ENCODE measurements at places on chromosomes 5 and 9.

GRCh38 chr9:129280623-129281271, 102.7 kb upstream of the IER5L start:
- no peak for DNase-seq

- DNase-seq = no peak
Observed at GRCh38 chr9:104915049-104915448, 12.9 kb downstream of the ABCA1 start.

DNA sequence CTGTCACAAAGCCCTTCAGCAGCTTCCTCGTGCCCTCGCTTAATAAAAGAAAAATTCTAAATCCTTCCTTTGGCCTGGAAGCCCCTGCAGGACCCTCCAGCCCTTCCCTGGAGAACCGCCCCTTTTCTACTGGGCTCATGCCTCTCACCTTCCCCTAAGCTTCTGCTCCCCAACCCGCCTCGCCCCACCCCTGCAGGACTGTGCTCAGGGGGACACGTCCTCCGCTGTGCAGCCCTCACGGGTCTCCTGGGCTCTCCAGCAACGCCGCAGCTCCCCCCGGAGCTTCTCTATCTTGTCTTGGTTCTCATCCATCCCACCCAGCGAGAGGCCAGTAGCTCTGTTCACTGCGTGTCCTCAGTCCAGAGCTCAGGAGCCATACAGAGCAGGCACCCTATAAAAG, 65.6 kb upstream of the SARDH start:
- no peak for DNase-seq

- peak; percentile 86 for DNase-seq
Observed at GRCh38 chr5:151696470-151697061, 9.9 kb upstream of the SPARC start.

GRCh38 chr9:131297903-131298302, 8.4 kb downstream of the PLPP7 start:
- no peak for DNase-seq

DNA sequence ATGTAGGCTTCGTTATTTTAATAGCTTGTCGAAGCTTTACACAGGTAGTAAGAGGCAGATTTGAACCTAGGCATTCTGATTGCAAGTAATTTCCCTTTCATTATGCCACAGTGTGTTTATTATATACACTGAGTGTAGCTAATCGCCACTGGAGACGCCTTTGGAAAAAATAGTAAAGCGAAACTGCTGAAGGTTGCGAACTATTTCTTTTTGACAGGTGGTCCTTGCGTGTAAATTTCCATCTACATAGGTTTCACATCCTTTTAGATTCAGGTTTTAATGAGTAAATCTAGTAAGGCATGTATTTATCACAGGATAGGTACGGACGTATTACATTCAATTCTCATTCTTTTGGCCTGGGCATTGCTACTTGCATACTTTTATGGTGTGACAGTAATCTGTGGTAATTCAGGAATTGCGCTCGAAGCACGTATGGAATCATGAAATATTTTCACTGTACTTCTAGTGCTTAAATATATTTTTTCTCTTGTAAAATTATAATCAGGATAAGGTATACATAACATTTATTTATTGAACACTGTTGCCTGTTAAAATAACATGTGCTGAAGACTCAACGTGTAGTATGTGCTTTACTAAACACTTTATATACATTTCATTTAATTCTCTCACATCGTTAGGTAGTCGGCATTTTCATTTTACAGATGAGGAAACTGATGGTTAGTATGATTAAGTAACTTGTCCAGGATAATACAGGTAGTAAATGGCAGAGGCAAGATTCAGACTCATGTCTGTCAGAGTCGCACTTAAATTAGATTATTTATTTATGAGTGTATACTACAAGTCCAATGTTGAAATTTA, 1.8 kb downstream of the MARCHF6 start:
- no peak for DNase-seq

DNA sequence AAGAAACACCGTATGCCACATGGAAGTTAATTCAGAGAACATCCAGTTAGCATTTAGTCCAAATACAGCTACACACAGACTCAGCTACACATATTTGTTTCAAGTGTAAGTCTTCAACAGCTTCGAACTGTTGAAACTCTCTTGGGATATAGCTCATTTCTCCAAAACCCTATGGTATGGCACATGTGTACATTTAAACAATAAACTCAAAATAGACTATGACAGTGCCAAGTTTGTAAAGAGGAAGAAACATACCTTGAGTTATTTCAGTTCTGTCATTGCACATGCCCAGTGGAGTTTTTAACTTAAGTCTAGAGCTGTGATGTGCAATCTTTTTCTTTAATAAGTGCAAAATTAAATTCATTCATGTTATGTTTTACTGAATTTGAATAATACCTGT, 155.1 kb upstream of the RAI14 start:
- DNase-seq = no peak

DNA sequence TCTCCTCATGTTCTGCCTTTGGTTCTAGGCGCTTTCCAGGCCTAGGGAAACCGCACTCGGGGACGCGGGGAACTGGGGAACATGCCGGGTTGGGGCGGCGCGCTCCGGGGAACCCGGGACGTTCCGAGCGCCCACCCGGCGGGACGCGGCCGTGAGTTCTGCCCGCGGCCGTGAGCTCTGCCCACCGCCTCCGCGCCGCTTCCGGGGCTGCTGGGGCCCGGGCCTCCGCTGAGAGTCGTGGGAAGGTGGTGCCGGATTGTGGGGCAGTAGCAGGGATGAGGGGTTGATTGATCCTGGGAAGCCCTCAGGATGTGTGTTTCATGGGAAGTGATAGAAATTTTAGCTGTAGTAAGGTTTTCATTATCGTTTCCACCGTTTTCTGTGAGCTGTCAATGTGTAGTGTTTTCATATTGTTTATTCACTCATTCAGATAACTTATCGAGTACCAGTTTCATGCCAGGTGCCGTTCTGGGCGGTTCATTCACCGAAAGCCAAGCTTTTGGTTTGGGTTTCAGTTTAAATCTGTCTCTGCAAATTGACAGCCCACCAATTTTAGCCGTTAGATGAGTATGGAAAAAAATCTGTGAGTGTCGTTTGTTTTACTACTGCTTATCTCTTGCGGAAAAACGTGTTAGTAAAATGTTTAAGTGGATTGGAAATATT, 657 bp downstream of the MTRR start:
- DNase-seq = peak; percentile 12

DNA sequence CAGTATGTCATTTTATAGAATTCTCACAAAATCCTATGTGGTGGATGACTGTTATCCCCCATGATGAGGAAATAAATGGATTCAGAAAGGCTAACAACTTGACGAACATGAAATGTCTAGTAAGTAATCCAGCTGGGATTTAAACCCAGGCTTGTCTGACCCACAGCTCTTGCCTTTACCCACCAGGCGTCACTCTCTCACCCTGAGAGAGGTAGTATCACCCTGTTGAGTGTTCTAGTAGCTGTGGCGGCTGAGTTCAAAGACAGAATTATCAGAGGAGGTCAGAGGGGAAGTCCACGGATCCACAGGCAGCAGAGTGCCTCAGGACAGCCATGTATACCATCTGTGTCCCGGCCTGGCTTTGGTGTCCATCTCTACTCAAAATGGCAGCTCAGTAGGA, 113.8 kb downstream of the ZNF462 start:
- DNase-seq = no peak

DNA sequence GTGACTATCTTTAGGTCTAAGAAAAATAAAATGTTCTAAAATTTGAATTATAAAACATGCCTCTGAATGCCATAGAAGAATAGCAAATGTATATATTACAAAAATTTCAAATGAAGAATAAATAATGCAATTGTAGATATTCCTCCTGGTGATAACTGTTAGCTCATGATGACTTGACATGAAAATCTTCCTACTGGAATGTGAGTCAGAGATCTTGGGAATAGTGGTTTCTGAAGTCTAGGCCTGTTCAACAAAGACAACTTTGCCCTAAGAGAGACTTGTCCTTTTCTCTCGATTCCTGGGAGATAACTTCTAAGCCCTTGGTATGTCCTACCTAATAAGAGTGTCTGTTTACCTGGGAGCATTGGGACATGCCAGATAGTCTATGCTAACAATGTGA, 746.3 kb upstream of the RIOK2 start:
- DNase-seq = no peak

GRCh38 chr5:77322406-77322805, 111.9 kb downstream of the PDE8B start:
- DNase-seq = no peak

GRCh38 chr9:134125413-134126095, 10.3 kb upstream of the WDR5 start:
- no peak for DNase-seq

GRCh38 chr9:120505186-120505585, 74.8 kb downstream of the CDK5RAP2 start:
- no peak for DNase-seq

DNA sequence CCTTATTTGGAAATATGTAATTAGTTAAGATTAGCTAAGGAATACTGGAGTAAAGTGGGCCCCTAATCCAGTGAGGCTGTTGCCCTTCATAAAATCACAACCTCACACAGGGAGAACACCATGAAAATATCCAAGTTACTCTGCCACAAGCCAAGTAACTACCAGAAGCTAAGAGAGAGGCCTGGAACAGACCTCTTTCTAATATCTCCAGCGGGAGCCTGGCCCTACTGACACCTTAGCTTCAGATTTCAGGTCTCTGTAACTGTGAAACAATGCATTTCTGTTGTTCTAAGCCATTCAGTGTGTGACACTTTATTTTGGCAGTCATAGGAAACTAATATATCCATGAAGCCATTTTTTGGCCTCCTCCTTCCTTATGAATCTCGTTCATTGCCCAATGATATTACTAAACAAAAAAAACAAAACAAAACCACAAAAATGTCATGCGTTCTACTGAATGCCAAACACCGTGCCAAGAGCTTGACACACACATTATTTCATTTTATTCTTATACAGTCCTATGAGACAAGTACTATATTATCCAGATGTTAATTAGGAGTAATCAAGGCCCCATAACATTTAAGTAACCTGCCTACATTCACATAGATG, 699.0 kb downstream of the MAT2B start:
- DNase-seq = no peak

- DNase-seq = no peak
Observed at GRCh38 chr9:31969552-31969951, 414.9 kb upstream of the ACO1 start.

- DNase-seq = no peak
Observed at GRCh38 chr5:137497396-137498290, 1.5 kb downstream of the SPOCK1 start.

DNA sequence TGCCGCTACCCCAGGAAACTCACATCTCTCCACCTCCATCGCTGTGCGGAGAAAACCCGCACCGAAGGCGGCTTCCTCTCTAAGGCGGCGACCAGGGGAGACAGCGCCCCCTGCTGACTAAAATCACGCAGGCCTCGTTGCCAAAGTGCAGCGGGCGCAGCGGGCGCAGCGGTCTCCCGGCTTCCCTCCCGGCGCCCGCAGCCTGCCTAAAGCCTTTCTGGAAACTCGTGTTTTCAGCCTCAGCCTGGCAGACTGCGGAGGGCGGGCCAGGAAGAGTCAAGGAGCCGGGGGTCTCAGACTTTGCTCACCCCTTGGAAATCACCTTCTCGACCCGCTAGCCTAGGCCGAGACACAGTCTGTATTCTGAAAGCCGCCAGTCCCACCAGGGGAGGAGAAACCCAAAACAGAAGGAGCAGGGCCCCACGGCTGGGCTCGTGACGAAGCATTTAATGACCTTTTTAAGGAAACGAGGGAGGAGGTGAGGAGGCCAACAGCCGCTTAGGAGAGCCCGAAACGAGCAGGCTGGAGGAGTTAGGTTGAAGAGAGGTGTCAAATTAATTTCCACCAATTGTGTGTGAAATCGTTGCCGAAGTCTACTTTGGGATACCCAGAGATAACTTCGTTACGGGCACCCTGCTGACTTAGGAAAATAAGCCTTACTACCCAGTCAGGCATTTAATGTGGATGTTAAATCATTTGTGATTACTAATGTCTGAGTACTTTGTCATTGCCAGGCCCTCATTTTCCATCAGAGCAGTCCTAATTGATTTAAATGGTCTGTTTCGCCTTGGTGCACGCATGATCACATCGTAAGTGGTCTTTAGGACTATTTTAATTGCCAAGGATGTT, 7.3 kb upstream of the FOXB2 start:
- DNase-seq = no peak

GRCh38 chr5:172093965-172094364, 87.5 kb upstream of the FBXW11 start:
- peak; percentile 70 for DNase-seq

- peak; percentile 0 for DNase-seq
Observed at GRCh38 chr5:106522296-106522695, 1148.4 kb downstream of the EFNA5 start.

- peak; percentile 70 for DNase-seq
Observed at GRCh38 chr9:124110307-124110915, 98.8 kb downstream of the LHX2 start.

DNA sequence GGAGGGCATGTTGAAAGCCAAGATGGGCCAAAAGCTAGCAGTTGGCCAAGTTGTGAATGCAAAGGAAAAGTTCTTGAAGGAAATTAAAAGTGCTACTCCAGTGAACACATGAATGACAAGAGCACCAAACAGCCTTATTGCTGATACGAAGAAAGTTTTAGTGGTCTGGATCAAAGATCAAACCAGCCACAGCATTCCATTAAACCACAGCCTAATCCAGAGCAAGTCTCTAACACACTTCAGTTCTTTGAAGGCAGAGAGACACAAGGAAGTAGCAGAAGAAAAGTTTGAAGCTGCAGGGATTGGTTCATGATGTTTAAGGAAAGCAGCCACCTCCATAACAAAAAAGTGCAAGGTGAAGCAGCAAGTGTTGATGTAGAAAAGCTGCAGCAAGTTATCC, 71.6 kb downstream of the ERCC6L2 start:
- DNase-seq = no peak

DNA sequence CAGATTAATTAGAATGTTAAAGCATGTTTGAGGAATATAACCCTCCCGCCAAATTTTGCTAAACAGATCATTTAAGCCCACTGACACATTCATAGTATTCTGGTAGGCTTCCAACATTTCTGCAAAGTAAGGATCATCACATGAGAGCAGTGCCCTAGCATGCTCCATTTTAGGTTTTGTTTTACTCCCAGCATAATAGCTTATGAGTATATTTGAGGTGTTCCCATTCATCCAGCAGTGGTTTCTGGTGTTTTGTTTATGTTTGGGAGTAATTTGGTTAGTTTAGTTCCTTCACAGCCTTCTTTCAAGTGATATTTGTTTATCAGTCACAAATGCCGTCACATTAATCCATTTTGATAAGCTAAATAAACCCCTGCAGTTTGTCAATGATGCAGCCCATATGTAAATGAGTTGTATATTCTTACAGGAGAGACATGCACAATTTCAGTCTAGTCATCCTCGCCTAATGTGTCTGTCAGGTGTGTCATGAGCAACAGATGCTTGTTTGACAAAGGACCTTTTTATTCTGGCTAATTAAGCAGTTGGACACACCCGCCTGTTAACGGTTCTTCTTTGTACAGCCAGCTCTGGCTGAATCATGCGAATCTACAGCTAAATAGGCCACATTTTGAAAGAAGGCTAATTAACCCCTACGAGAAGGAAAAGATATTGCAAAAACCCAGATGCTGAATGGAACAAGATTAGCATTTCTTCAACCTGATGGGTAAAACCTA, 124.4 kb downstream of the RFX3 start:
- no peak for DNase-seq

DNA sequence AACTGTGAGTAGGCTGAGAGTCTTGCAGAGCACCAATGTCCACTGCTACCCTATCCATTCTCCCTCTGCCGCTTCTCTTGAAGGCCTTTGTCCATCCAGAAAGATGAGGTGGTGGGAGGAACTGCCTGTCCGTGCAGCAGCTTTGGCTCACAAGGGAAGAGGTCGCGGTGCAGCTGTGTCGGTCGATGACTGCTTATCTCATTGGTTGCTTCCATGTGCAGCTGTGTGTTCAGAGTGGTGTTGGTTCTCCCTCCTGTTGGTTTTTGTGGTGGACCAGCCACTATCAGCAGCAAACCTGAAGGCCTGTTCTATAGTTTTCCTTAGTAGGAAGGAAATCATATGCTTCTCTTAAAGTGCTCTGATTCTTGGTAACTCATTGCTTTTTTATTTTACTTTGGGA, 40.7 kb downstream of the SPTAN1 start:
- DNase-seq = no peak

Data from right lung (tissue), 10 donors.